ENCODE measurements at places on chromosomes 3 and 15. TPM values are rescaled to one million over a fixed set of nuclear protein-coding genes. Genes with fewer than 3 reads are reported as not detected.

- no peak overlapping the region for H3K27ac ChIP-seq
- H3K4me3 ChIP-seq = no peak overlapping the region
- H3K4me1 ChIP-seq = no peaks in the 10 kb centered on the region
- DNase-seq = no peak
- no peaks in the 10 kb centered on the region for H3K36me3 ChIP-seq
- peaks cover 57% of the 10 kb centered on the region for H3K27me3 ChIP-seq
These were observed 323.3 kb upstream of the TLE3 start for GRCh38 chr15:70420948-70421482.

- 0 out of 2 replicates have a peak, but pooled peaks cover 5% of the 10 kb centered on the region for H3K4me1 ChIP-seq
- peaks cover 29% of the 10 kb centered on the region for H3K36me3 ChIP-seq
- no peak overlapping the region for H3K4me3 ChIP-seq
- H3K27ac ChIP-seq = no peak overlapping the region
- DNase-seq = no peak
These were observed 19.7 kb downstream of the ZWILCH start for GRCh38 chr15:66524838-66525237.

GRCh38 chr3:182947888-182948287 lies 32.5 kb downstream of the DCUN1D1 start:
- peaks cover 31% of the 10 kb centered on the region for H3K36me3 ChIP-seq
- H3K4me3 ChIP-seq = no peak overlapping the region
- H3K4me1 ChIP-seq = no peaks in the 10 kb centered on the region
- no peak for DNase-seq
- no peak overlapping the region for H3K27ac ChIP-seq

- no peaks in the 10 kb centered on the region for H3K27me3 ChIP-seq
- H3K27ac ChIP-seq = no peak overlapping the region
- DNase-seq = no peak
- no peaks in the 10 kb centered on the region for H3K36me3 ChIP-seq
- H3K4me3 ChIP-seq = no peak overlapping the region
- peaks cover 30% of the 10 kb centered on the region for H3K4me1 ChIP-seq
These were observed 10.8 kb downstream of the ATP13A3 start for GRCh38 chr3:194475978-194476377.

Gene MCTP2
- 0.63 TPM for total RNA-seq

GRCh38 chr15:80991421-80991820 lies 1.8 kb upstream of the MESD start:
- peak overlapping the region; percentile 44 for H3K27ac ChIP-seq
- H3K4me3 ChIP-seq = no peak overlapping the region
- peaks cover 46% of the 10 kb centered on the region for H3K4me1 ChIP-seq

GRCh38 chr15:70044168-70044567 lies 53.5 kb downstream of the TLE3 start:
- H3K27me3 ChIP-seq = peaks cover 11% of the 10 kb centered on the region
- DNase-seq = no peak
- no peak overlapping the region for H3K4me3 ChIP-seq
- H3K27ac ChIP-seq = no peak overlapping the region

- no peaks in the 10 kb centered on the region for H3K4me1 ChIP-seq
- peaks cover 1% of the 10 kb centered on the region for H3K27me3 ChIP-seq
- H3K4me3 ChIP-seq = no peak overlapping the region
- no peaks in the 10 kb centered on the region for H3K36me3 ChIP-seq
These were observed 221.9 kb upstream of the LYSMD4 start for GRCh38 chr15:99955181-99955525.

- H3K4me3 ChIP-seq = no peak overlapping the region
- no peaks in the 10 kb centered on the region for H3K36me3 ChIP-seq
- H3K27ac ChIP-seq = peak overlapping the region; percentile 8
- H3K4me1 ChIP-seq = peaks cover 63% of the 10 kb centered on the region
- no peak for DNase-seq
These were observed 494.6 kb downstream of the NTRK3 start for GRCh38 chr15:87761736-87762509.

Gene SLC2A2
- not detected for total RNA-seq

DNA sequence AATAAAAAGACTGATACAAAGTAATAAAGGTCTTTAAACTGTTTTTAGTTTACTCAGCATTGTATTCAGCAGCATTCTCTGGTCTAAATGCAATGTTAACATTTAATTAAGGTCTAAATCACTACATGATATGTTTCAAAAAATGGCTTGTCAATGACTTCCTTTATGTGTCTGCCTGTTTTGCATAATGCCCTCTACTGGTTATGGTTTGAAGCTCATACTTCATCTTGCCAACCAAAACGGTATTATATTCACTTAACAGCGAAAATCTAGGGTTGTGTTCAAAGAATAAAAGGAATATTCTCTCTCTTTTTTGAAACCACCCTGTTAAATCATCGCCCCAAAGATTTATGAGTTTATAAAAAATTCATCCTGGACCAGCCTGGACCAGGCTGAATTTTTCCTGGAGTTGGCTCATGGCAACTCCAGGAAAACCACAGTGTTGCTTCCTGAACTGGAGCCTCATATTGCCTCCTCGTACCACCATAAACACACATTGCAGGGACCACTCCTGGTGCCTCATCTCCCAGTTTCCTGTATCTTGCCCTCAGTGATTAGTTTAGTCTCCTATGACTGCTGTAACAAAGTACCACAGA lies 6.7 kb upstream of the NCEH1 start:
- H3K36me3 ChIP-seq = no peaks in the 10 kb centered on the region
- DNase-seq = no peak
- H3K4me1 ChIP-seq = peaks cover 9% of the 10 kb centered on the region

Gene LRRK1
- 14.0 TPM for total RNA-seq

DNA sequence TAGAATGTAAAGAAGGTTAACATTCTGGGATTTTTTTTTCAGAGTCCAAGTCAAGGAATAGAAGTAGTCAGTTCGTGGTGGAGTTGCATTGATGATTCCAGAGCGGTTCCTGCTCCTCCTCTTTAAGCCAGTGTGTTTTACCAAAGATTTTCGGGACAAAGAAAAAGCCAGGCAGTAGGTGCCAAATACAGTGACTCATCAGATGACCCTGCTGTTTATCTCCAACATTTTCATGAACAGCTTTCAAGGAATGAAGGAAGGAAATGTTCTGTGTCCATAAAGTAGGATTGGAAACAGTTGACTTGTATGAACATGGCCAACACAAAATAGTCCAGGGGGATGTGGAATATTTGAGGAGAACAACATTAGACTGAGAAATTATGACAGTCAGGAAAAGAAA lies 142.4 kb upstream of the TMC3 start:
- peaks cover 24% of the 10 kb centered on the region for H3K4me1 ChIP-seq
- H3K36me3 ChIP-seq = no peaks in the 10 kb centered on the region
- peaks cover 2% of the 10 kb centered on the region for H3K27me3 ChIP-seq
- peak overlapping the region; percentile 67 for H3K4me3 ChIP-seq
- DNase-seq = peak; percentile 38
- H3K27ac ChIP-seq = peak overlapping the region; percentile 22

Gene MINAR1
- total RNA-seq = 0.51 TPM

DNA sequence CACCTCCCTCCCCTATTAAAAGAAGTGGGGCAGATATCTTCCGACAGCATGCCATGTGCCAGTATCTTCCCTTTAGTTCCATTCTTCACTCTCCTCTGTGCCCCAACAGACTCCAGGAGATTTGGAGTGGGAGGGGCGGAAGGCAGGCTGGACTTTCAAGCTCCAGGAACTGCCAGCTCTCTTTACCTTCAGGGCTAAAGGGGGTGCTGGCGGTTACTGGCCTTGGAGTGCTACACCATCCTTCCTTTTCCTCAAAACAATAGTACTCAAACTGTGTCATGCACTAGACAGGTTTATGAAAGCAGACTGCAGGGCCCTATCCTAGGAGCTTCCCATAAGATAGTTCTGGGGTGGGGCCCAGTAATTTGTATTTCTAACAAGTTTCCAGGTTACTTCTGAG lies 6.0 kb downstream of the LINS1 start:
- no peak overlapping the region for H3K4me3 ChIP-seq
- peaks cover 9% of the 10 kb centered on the region for H3K36me3 ChIP-seq
- peaks cover 12% of the 10 kb centered on the region for H3K4me1 ChIP-seq
- peaks cover 1% of the 10 kb centered on the region for H3K27me3 ChIP-seq
- no peak for DNase-seq
- H3K27ac ChIP-seq = no peak overlapping the region

Gene MLF1
- total RNA-seq = 1.9 TPM

- DNase-seq = no peak
- no peaks in the 10 kb centered on the region for H3K4me1 ChIP-seq
- no peak overlapping the region for H3K4me3 ChIP-seq
- peaks cover 10% of the 10 kb centered on the region for H3K36me3 ChIP-seq
These were observed 49.3 kb downstream of the SLC6A20 start for GRCh38 chr3:45746777-45747622.

DNA sequence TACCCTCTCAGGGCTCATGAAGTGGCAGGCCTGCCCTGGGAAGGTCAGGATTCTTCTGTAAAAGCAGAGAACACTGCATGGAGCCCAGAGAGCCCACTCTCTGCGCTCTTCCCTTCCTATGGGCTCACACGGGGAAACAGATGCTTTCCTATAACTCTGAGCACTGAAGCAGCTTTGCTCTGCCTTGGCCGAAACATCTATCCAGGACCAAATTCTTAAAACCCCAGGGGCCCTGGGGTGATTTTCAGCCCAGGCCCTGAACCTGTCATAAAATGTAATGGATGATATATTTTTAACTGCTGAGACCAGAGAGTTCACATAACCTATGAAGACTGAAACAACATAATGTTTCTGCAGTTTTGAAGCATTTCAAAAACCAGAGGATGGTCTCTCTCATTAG lies 249.9 kb upstream of the CTDSPL start:
- no peak for DNase-seq
- no peak overlapping the region for H3K4me3 ChIP-seq
- peaks cover 3% of the 10 kb centered on the region for H3K27me3 ChIP-seq
- H3K4me1 ChIP-seq = no peaks in the 10 kb centered on the region
- H3K27ac ChIP-seq = no peak overlapping the region
- H3K36me3 ChIP-seq = no peaks in the 10 kb centered on the region

Gene PSMA4
- 217 TPM for total RNA-seq

DNA sequence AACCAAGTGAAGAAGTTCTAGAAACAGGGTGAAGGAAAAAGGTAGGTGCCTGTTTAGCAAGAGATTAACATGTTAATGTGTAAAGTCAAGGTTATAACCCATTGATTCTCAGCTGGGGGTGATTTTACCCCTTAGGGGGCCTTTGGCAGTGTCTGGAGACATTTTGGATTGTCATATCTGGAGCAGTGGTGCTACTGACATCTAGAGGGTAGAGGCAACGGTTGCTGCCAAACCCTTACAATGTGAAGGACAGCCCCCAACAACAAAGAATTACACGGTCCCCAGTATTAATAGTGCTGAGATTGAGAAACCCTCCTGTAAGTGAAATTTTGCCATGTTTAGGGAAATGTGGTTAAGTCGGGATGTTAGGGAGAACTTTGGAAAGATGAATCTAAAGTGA lies 74.7 kb downstream of the CRYBG3 start:
- no peak for DNase-seq
- no peaks in the 10 kb centered on the region for H3K27me3 ChIP-seq
- no peak overlapping the region for H3K4me3 ChIP-seq
- no peak overlapping the region for H3K27ac ChIP-seq

Gene PCSK6
- total RNA-seq = not detected

Gene LRRN1
- not detected for total RNA-seq

Gene EPHB3
- 3.0 TPM for total RNA-seq

Gene VPS18
- 29.2 TPM for total RNA-seq

- H3K4me1 ChIP-seq = no peaks in the 10 kb centered on the region
- no peaks in the 10 kb centered on the region for H3K36me3 ChIP-seq
- H3K27ac ChIP-seq = no peak overlapping the region
- no peaks in the 10 kb centered on the region for H3K27me3 ChIP-seq
- no peak for DNase-seq
These were observed 105.8 kb downstream of the LSAMP start for GRCh38 chr3:116339441-116340028.

GRCh38 chr15:47577461-47577860 lies 139.8 kb upstream of the SEMA6D start:
- peaks cover under 1% of the 10 kb centered on the region for H3K27me3 ChIP-seq
- peaks cover 9% of the 10 kb centered on the region for H3K4me1 ChIP-seq
- no peak for DNase-seq
- no peak overlapping the region for H3K27ac ChIP-seq
- H3K36me3 ChIP-seq = no peaks in the 10 kb centered on the region

GRCh38 chr15:26066896-26067295 lies 203.8 kb upstream of the ATP10A start:
- peaks cover 7% of the 10 kb centered on the region for H3K4me1 ChIP-seq
- no peak overlapping the region for H3K27ac ChIP-seq
- H3K27me3 ChIP-seq = peaks cover 17% of the 10 kb centered on the region
- H3K36me3 ChIP-seq = no peaks in the 10 kb centered on the region
- H3K4me3 ChIP-seq = no peak overlapping the region
- no peak for DNase-seq

Gene UPK1B
- not detected for total RNA-seq

DNA sequence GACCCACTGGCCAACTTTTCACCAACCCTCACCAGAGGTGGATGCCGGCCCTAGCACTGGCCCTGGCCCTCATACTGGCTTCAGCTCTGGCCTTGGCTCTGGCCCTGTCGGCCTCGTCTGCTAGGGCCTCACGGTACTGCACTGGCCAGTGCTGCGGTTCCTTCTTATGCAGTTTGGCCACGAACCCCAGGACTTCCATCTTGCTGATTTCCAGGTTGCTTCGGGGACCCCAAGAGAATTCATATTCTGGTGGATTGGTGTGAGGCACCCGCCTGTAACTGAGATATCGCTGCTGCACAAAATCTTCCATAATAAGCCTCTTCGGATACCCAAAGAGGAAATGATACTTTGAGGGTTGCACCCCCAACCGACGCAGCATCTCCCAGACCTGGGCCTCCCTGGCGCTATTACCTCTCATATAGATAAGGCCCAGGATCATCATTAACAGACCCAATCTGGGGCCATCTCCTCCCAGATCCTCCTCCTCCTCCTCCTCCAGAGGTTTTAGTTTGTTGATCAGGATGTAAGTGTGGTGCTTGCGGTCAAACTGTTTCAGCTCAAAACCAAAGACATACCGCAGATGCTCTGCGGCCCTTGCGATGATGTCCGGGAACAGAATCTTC lies 883 bp downstream of the MAGEF1 start:
- H3K4me3 ChIP-seq = peak overlapping the region; percentile 95
- H3K36me3 ChIP-seq = peaks cover 34% of the 10 kb centered on the region
- H3K4me1 ChIP-seq = peaks cover 37% of the 10 kb centered on the region
- no peak for DNase-seq

DNA sequence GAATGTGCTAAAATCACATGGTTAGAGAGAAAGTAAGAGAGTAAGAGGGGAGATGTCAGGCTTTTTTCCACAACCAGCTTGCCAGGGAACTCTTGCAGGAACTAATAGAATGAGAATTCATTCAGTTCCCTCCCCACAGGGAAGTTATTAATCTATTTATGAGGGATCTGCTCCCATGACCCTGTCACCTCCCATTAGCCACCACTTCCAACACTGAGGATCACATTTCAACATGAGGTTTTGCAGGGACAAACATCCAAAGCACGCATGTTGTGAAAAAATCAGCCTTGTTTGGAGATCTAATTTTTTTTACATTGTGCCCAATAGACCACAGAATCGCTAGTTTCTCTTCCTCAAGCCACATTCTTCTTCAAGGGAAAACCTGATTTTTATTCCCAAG lies 904.0 kb downstream of the TBL1XR1 start:
- no peak for DNase-seq
- H3K4me3 ChIP-seq = no peak overlapping the region
- no peaks in the 10 kb centered on the region for H3K36me3 ChIP-seq
- H3K27ac ChIP-seq = no peak overlapping the region
- no peaks in the 10 kb centered on the region for H3K27me3 ChIP-seq

GRCh38 chr3:4693620-4694019 lies 200.5 kb downstream of the ITPR1 start:
- no peak overlapping the region for H3K4me3 ChIP-seq
- H3K27ac ChIP-seq = no peak overlapping the region
- H3K27me3 ChIP-seq = no peaks in the 10 kb centered on the region
- no peaks in the 10 kb centered on the region for H3K36me3 ChIP-seq
- no peak for DNase-seq

GRCh38 chr3:139934613-139935015 lies 371 bp upstream of the CLSTN2 start:
- H3K36me3 ChIP-seq = no peaks in the 10 kb centered on the region
- no peaks in the 10 kb centered on the region for H3K4me1 ChIP-seq
- no peaks in the 10 kb centered on the region for H3K27me3 ChIP-seq
- DNase-seq = no peak
